Central memory CD4-positive, alpha-beta T cell (primary cell): ENCODE measurements at places on chromosomes 5 and 9.

DNA sequence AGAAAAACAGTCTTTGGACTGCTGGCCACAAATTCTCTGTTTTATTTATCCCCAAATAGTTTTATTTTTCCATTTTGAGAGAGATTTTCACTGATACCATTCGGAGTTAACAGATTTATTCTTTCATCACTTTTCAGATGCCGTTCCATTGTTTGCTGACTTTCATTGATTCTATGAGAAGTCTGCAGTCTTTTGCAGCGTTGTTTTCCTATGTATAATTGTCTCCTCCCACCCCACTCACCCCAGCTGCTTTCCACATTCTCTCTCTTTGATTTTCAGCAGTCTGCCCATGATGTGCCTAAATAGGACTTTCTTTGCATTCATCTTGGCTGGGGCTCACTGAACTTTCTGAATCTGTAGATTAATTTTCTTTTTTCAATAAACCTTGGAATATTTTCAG is 107.6 kb downstream of the C9orf50 start:
- DNase-seq, result no peak

- DNase-seq, result no peak
Measured at GRCh38 chr5:167889276-167889675, 402.2 kb upstream of the WWC1 start.

DNA sequence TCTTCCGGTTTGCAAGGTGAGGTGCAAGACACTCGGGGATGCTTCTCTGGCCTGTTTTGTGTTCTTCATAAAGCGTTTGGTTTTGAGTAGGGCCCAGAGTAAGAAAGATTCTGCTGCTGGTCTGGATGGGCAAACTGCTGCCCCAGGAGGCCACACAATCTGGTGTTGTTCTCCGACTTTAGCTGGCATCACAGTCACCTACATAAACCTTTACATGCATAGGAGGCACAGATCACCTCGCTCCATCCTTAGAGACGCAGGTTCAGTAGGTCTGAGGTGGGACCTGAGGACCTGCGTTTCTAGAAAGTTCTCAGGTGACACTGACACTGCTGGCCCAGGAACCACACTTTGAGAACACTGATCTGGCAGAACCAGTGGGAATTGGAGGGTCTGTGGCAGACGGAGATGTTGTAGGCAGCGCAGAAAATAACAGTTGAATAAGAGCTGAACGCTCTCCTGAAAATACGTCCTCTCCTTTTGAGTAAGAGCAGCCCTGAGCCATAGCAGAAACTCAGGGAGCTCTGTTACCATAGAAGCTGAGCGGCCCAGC is 3.9 kb upstream of the SLC6A3 start:
- no peak for DNase-seq

GRCh38 chr9:70510157-70510770 is 95.8 kb upstream of the KLF9 start:
- DNase-seq, result no peak

DNA sequence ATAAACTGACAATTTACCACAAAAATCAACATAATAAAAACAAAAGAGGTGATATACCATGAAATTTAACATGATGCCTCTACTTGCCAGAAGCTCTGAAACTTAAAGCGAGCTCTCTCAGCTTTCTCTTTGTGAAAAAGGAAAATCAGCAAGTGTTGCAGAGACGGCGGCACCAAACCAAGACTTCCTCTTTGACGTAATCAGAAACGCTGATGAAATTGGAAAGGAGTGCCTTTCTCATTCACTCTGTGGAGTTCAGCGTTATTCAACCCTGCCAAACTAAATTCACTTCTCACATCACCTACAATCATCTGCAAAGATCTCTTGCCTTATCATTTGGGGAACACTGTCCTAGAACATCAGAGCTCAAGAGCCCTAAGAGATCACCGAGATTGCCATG is 32.2 kb downstream of the ANXA6 start:
- DNase-seq, result peak; percentile 28

GRCh38 chr9:106420511-106420944 is 442.4 kb upstream of the ZNF462 start:
- no peak for DNase-seq

GRCh38 chr9:130072515-130073235 is 19.0 kb downstream of the GPR107 start:
- DNase-seq, result no peak

DNA sequence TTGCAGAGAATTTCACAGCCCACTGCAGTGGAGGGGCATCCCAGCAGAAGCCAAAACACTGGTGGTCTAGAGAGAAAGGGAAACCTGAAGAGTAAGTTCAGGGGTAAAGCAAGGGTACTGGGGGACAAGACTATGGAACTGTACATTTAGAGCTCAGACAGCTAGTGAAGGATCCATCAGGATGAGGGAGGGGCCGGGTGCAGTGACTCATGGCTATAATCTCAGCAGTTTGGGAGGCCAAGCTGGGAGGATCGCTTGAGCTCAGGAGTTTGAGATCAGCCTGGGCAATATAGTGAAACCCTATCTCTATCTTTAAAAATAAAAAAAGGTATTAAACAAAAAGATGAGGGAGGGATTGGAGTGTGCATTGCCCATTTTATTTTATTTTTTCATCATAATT is 7.8 kb upstream of the ANKH start:
- DNase-seq, result no peak

GRCh38 chr9:3807601-3808000 is 281.8 kb upstream of the RFX3 start:
- DNase-seq, result no peak

DNA sequence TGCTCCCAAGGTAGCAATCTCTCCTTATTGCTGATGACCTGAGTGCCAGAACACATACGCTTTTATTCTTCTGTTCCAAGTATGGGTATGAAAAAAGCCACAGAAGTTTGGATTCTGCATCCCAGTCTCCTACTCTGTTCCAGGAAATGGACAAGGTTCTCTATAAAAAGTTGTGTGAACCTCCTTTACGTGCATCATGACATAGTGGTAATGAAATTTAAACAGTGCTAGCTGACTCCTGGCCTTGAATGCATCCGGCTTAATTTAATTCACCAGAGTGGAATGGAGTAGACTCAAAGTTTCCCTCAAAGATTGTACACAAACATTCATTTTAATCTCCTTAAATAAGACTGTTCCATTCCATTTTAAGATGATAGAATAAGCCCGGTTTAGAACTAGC is 68.9 kb downstream of the LURAP1L start:
- no peak for DNase-seq

GRCh38 chr5:36982146-36982545 is 105.6 kb downstream of the NIPBL start:
- no peak for DNase-seq

- no peak for DNase-seq
Measured at GRCh38 chr9:114016101-114016500, 62.0 kb downstream of the AMBP start.
